Retinal pigment epithelial cell (primary cell): ENCODE measurements at places on chromosomes 5 and 9.
A peak's percentile ranks its signal among the peaks of the same experiment; 100 is the strongest.

DNA sequence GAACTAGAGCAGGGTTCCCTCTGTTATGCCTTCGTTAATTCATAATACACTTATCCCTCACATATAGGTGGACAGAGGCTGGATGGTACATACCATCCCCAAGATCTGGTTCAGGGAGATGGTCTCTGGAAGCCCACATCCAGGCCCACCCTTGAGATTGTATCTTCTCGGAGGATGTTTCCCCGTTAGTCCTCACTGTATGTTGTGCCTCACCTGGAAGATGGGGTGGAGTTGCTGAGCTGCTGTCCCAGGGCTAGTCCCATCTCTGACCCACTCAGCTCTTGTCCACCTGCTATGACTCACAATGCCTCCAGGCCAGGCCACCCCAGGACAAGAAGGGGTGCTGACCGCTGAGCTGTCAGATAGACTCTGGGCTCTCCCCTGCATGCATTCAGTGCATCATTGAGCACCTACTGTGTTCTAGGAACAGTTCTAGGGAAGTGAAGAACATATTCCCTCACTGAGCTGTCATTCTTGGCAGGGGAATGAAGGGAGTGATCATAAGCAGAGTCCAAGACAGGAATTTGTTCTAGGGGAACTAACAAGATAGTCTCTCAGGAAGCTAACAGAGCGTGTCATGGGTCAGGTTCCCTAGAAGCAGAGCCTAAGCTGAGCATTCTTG is at the start of gene CBY3:
Gene CBY3 (minus strand): TSS at position 255 of the 622 bp plus-strand sequence. CDS start 116 bp downstream, at position 139.
- no peak for DNase-seq

GRCh38 chr5:92775711-92776615 is 805.1 kb downstream of the NR2F1-AS1 start:
- DNase-seq, result peak; percentile 74

DNA sequence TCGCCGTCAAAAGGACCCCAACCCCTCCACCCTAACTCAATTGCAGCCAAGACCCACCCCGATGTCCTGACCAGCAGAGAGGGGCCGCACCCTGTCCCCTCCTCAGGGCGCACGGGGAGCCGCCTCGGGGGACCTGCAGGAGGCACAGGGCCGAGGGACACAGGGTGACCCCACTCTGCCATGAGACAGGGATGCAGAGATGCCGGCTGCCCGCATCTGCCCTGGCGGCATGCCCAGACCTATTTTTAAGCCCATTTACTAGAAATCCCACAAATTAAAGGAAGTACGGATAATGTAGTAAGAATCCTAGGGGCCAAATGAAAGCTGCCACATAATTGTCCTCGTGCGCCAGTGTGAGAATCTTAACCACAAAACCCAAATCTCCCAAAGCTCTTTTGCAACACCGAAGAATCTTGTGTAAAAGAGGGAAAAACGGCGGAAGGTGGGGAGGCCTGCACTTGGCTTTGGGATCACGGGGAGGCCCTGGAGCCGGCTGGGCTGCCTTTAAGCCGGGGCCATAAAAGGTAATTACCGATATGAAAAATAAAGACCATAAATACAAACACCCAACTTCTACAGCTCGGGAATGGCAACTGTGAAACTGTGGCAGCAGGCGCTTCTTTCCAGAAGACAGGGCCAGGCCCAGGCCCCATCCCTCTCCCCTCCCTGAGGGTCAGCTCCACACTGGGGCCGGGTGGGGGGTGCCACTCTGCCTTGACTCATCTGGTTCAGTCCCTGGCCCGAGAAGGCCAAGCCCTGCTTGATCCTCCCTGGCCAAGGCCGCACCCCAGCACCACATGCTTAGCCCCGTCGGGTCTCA is 35.0 kb downstream of the NACC2 start:
- peak; percentile 72 for DNase-seq

DNA sequence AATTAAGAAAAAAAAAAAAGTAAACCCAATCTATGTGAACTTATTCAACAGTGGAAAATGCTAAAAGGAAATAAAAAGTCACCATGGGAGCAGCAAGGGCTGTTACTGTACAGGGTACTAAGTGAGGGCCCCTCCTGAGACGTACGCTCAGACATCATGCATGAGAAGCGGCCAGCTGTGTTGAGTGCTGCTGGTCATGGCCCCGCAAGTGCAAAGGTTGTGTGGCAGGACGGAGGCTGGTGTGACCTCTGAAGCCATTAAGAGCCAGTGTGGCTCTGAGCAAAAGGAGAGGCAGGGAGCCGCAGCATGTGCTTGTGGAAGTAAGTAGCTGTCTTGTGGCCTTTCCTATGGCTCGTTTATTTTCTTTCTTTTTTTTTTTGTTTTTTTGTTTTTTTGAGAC is 3.1 kb upstream of the ZNF79 start:
- DNase-seq, result no peak

- DNase-seq, result no peak
Measured at GRCh38 chr5:140342896-140343295, 3.5 kb downstream of the HBEGF start.

GRCh38 chr5:174083056-174083827 is 37.7 kb downstream of the NSG2 start:
- DNase-seq, result no peak

DNA sequence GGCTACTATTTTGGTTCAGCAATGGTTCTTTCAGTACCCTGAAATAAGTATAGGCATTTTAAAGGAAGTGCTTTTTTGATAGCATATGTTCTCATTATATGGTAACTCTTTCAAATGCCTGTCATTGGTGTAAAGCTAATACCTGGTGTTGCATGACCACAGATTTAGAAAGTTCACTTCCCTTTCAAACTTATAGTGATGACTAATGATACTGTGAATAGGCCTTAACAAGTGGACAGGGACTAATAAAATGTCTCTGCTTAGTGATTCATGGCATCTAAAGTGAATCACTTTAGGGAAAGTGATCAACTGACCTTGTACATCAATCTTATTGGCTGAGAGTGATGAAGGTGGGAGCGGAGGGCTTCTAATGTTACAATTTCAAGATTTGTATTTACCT is 21.6 kb downstream of the MRPL22 start:
- no peak for DNase-seq

DNA sequence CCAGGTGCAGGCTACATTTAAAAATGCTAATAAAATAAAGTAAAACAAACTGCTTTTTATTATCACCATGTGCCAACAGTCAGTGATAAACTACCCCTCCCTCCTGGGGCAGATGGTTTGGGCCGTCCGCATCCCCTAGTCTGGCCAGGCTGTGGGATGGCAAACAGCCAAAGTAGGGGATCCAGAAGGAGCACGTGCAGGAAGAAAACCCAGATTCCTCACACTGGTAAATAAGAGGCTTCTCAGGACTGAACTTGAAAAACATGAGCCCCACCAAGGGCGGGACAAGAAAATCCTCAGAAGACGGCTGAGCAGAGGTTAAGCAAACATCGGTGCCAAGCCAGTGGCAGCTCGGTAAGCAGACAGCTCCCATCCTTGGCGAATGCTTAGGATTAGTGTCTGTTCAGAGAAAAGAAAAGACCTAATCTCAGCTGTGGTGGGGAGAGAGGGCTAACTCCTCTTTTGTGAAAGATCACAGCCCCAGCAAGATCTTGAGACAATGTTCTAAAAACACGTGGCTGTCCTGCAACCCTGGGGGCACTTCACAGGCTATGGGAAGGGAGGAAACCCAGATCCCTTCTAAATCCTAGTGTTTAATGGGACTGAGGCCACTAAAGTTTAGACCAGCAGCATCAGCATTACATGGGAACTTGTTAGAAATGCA is 46.5 kb upstream of the GDNF start:
- no peak for DNase-seq

DNA sequence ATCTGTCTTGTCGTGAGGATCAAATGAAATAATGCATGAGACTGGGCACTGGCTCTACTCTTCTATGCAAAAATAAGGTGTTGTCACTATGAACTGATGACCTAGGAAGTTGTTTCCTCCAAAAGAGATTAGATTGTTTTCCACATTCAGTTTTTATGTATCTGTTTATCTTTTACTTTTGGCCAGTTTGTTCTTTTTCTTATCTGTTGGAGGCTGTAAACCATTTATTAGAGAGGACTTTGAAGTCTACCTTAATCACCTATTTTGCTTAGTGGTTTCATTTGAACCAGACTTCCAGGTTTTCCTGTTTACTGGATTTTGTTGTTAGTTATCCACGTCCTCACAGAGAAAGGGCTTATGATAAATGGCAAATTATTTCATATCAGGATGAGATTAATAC is 21.5 kb upstream of the GDA start:
- no peak for DNase-seq

DNA sequence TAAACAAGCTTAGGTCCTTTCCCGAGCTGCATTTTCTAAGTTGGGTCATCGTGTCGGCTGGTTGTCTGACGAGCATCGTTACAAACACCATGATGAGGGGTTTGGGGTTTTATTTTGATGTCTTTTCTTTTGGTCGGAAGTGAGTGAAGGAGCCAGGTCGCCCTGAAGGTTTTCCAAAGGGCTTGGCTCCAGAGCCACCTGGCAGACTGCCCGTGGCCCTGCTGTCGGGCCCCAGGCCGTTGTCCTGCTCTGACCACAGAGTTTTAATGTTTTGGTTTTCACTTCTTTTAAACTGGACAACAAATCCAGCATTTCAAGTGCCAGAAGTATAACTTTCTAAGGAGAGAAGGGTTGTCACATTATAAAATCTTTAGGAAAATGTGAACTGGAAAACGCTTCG is 42.3 kb downstream of the TENT4A start:
- DNase-seq, result no peak
